ENCODE measurements at places on chromosomes 1 and 21.
A peak's percentile ranks its signal among the peaks of the same experiment; 100 is the strongest.

GRCh38 chr1:36366091-36366661 is 19.5 kb downstream of the STK40 start:
- DNase-seq = no peak

GRCh38 chr1:156488566-156489165 is 11.9 kb downstream of the MEF2D start:
- DNase-seq = no peak

GRCh38 chr1:1626207-1627141 is 5.5 kb upstream of the MMP23B start:
- no peak for DNase-seq

- DNase-seq = no peak
Measured at GRCh38 chr1:47865881-47866535, 131.2 kb downstream of the TRABD2B start.

GRCh38 chr21:29208044-29208681 is 77.7 kb downstream of the MAP3K7CL start:
- no peak for DNase-seq

- DNase-seq = no peak
Measured at GRCh38 chr1:152251391-152251790, 27.4 kb upstream of the HRNR start.

GRCh38 chr1:241857131-241857530 is 9.1 kb downstream of the EXO1 start:
- DNase-seq = no peak

- DNase-seq = no peak
Measured at GRCh38 chr21:39136711-39137110, 46.5 kb downstream of the PSMG1 start.

- DNase-seq = peak; percentile 11
Measured at GRCh38 chr1:7827126-7827955, 25.5 kb downstream of the UTS2 start.

DNA sequence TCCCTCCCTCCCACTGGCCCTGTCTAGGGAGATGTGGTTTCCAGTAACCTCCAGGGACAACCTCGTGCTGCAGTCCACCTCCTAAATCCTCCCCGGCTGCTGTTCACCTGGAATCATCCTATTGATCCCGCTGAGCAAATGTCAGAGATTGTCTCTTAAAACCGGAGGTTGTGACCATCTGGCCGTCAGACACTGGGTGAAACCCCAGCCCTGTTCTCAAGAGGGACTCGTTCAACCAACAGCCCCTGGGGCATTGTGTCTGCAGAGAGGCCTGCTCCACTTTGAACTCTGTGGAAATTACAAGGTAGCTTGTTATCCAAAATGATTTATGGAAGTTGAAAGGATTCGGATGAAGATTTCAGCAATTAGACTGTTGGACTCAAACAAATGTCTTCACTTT is 498.0 kb downstream of the MATN1 start:
- DNase-seq = no peak

GRCh38 chr1:59514061-59514909 is 217.4 kb downstream of the FGGY start:
- no peak for DNase-seq

- no peak for DNase-seq
Measured at GRCh38 chr1:164855716-164856329, 296.8 kb downstream of the PBX1 start.

GRCh38 chr1:233215135-233215760 is 80.3 kb downstream of the PCNX2 start:
- no peak for DNase-seq

DNA sequence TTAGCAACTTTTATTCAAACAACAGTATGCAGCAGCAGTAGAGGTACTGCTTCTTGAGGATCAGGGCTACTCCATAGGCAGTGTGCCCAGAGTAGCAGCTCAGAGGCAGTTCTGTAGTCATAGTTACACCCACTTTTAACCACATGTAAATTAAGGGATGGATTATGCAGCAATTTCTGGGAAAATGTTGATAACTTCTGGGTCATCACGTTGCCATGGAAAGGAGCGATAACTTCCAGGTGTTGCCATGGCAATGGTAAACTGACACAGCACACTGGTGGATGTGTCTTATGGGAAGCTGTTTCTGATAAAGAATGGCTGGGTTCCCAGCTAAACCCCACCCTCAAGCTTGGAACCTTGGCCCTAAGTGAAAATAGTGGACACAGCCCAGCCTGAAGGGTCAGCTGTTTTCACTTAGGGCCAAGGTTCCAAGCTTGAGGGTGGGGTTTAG is 29.0 kb upstream of the PLA2G2A start:
- DNase-seq = no peak

GRCh38 chr1:99180343-99180808 is 83.9 kb upstream of the PLPPR4 start:
- peak; percentile 26 for DNase-seq

- no peak for DNase-seq
Measured at GRCh38 chr1:53328541-53329499, 950 bp upstream of the LRP8 start.

GRCh38 chr1:200867018-200867811 is 5.6 kb upstream of the GPR25 start:
- no peak for DNase-seq

DNA sequence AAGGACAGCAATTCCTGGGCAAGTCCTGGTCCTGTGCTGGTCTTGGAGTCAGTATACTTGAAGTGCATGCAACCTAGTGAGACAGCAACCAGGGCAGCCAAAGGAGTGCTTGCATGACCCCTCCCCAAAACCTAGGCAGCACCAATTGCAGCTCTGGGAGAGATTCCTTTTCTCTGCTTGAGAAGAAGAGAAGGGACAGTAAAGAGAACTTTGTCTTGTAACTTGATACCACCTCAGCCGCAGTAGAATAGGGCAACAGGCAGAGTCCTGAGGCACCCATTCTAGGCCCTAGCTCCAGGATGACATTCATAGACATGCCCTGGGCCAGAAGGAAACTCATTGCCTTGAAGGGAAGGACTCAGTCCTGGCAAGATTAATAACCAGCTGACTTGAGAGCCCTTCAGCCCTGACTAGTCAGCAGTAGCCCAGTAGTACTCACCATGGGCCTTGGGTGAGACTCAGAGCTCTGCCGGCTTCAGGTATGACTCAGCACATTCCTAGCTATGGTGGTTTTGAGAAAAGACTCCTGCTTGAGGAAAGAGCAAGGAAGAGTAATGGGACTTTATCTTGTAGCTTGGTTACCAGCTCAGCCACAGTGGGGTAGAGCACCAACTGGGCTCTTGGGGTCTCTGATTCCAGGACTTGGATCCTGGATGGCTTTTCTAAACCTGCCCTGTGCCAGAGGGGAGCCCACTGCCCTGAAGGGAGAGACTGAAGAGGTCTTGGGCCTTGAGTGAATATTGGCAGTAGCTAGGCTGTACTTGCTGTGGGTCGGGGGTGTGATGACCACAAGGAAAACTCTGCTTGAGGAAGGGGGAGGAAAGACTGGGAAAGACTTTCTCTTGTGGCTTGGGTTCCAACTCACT is 51.7 kb upstream of the ACADM start:
- DNase-seq = no peak

GRCh38 chr1:2566101-2567045 is 10.2 kb downstream of the TNFRSF14 start:
- no peak for DNase-seq

- no peak for DNase-seq
Measured at GRCh38 chr1:203126151-203126865, 1.2 kb upstream of the ADORA1 start.

DNA sequence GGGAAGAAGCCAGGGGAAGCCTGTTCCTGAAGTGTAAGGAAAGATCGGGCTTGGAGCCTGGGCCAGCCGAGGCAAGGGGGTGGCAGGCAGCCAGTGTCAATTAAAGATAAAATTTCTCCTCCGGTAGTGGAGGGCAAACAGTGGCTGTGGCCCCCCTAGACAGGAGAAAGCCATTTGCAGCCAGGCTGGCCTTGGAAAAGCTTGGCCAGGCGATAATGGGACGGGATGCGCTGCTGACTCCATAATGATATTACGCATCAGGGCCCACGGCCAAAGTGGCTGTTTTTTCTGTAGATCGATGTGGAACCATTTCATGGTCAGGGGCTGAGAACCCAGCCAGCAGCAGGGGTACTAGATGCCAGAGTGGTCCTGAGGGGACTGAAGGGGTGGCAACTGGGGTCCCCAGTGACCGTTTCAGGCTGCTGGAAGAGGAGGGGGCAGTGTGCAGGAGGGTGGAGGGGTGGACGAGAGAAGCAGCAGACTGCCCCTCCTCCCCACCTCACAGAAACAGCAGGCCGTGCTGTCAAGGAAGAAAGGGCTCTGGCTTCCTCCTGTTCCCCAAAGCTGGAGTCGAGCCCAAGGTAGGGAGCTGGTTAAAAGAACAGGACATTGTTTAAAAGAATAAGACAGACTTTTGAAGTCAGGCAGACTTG is 25.2 kb downstream of the KCNC4 start:
- no peak for DNase-seq

DNA sequence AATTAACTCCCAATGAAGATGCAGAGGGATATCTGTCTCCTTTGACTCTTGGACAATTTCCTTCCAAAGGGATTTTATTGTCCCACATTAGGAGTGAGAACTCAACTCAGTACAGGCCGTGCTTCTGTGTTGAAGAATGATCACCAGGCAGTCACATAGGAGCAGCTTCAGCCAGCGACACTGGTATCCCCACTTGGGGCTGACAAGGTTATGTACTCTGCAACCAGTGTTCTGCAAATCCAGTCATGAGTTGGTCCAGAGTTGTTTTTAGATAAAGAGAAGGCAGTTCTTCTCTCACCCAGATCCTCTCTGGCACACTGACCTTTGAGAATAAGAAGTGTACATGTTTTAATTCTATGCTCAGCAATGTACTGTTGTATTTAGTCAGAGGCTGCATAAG is 415.8 kb downstream of the SETD4 start:
- no peak for DNase-seq

DNA sequence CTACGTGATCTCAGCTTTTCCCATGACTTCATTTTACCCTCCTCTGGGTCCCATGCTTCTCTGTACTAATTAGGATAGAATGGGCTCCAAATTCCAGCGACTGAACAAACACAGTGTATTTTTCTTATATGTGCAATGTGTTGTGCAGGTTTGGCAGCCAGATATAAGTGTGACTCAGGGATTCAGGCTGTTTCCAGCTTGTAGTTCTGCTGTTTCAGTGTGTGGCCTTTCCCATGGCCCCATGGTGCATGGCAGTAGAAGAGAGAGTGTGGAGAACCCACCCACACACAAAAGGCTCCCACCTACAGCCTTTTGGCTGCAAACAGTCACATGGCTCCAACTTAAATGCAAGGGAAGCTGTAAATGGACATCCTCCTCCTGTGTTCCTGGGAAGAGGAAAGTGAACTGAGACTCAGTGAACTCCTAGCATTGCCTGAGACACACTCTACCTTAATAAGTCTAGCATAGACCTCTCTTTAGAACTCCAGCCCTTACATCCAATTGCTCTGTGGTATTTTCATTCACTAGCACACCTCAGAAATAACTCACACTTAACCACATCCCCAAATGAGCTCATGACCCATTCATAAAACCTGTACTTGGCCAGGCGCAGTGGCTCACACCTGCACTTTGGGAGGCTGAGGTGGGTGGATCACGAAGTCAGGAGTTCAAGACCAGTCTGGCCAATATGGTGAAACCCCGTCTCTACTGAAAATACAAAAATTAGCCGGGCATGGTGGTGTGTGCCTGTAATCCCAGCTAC is 58.7 kb downstream of the KIAA0040 start:
- no peak for DNase-seq

- DNase-seq = no peak
Measured at GRCh38 chr1:25912076-25912831, 6.0 kb upstream of the STMN1 start.

- no peak for DNase-seq
Measured at GRCh38 chr1:113540335-113540734, 150.0 kb downstream of the MAGI3 start.

DNA sequence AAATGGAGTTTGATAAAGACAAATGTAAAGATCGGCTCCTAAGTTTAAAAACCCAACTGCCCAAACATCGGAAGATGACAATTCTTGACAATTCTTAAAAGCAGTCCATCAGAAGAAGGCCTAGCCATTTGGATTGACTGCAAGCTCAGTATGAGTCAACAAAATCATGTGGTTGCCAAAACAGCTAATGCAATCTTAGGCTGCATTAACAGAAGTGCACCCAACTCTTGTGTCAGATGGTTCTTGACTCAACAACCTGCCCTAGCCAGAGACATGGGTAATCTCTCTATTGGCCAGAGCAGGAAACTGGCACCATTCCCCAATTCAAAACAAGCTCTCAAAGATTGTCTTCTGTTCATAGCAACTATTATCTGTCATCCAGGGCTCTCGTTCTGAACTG is 9.9 kb upstream of the NCF2 start:
- DNase-seq = no peak

GRCh38 chr1:156725683-156726280 is 2.5 kb upstream of the METTL25B start:
- peak; percentile 71 for DNase-seq

DNA sequence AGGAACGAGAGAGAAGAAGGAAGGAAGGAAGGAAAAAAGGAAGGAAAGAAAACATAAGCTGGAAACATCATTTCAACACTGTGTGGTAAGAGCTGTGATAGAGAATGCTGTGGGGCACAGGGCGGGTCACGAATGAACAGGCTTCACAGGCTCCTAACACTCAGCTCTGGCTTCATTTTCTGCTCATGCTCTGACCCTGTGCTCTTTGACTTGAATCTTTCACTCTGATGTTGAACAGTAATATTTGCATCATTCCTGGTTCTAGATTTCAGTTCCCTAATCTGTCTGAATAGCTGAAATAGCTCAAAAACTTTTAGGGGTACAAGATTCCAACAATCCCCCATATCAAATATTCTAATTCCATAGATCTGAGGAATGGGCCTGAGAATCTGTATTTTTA is 207.3 kb downstream of the LHX8 start:
- DNase-seq = no peak

- DNase-seq = no peak
Measured at GRCh38 chr1:201456499-201457309, 12.3 kb downstream of the PHLDA3 start.

- DNase-seq = no peak
Measured at GRCh38 chr21:31500071-31500470, 156.0 kb upstream of the TIAM1 start.

DNA sequence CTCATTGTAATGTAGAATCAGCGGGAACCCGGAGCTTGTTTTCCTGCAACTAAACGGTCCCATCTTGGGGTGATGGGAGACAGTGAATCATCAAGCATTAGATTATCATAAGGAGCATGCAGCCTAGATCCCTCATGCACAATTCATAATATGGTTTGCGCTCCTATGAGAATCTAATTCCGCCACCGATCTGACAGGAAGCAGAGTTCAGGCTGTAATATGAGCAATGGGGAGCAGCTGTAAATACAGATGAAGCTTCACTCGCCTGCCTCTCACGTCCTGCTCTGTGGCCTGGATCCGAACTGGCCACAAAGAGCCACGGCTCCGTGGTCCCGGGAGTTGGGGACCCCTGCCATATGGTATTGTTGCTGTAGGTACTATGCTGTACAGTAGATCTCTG is 1.6 kb downstream of the IFI44 start:
- DNase-seq = no peak

- no peak for DNase-seq
Measured at GRCh38 chr21:35400233-35400939, 351.3 kb upstream of the RUNX1 start.

DNA sequence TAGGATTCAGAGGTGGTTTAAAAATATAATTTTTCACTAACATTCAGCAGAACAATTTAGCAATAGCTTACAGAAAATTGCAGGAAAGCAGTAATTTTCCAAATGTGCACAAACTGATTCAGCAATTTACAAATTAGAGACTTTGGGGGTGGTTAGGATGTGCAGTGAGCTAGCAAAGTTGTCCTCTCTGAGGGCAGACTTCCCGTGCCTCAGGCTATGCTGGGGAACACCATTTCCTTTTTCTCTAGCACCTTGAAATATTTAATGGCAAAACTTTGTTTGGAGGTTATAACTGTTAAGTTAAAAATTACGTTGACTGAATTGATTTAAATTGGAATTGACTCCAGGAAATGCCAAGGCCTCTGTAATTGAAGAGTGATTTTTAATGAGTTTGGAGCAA is 258.9 kb downstream of the PTBP2 start:
- DNase-seq = no peak
